ENCODE measurements at places on chromosomes 2 and 18.

DNA sequence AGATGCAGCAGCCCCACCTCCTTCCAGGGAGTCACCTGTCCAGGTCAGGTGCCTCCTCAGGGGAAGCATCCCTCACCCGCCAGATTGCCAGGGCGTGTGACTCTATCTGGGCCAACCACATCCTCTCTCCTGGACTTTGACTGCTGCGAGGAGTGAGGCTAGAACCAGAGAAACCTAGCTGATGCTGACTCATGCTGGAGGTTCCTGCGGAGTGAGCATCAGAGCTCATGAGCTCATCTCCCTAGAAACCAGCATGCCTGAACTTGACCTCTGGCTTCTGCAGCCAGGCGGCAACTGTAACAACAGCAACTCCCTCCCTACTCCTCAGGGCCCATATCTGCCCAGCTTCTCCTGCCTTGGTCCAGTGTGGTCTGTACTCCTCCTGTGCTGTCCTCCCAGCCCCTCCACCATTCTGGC, 28.3 kb upstream of the NT5DC4 start:
- DNase-seq, result peak; percentile 87

GRCh38 chr2:159046966-159047365, 78.5 kb downstream of the TANC1 start:
- no peak for DNase-seq

- DNase-seq, result no peak
Observed at GRCh38 chr2:144389930-144390311, 130.0 kb downstream of the ZEB2 start.

DNA sequence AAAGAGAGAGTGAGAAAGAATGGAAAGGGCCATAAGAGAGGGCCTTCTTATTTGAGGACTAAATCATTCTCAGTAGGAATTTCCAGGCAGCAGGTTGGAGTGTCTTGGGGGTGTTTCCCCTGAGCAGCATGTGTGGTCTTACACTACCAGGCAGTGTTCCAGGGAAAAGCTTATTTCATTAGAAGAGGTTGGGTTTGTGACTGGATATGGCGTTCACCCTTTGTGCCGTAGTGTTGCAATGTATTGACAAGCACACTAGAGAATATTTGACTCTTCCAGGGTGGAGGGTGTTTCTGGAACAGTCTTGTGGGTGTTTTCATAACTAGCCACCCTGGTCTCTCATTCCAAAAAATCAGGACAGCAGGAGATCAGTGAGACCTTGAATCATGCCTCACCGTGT, 105.5 kb downstream of the NRP2 start:
- no peak for DNase-seq

DNA sequence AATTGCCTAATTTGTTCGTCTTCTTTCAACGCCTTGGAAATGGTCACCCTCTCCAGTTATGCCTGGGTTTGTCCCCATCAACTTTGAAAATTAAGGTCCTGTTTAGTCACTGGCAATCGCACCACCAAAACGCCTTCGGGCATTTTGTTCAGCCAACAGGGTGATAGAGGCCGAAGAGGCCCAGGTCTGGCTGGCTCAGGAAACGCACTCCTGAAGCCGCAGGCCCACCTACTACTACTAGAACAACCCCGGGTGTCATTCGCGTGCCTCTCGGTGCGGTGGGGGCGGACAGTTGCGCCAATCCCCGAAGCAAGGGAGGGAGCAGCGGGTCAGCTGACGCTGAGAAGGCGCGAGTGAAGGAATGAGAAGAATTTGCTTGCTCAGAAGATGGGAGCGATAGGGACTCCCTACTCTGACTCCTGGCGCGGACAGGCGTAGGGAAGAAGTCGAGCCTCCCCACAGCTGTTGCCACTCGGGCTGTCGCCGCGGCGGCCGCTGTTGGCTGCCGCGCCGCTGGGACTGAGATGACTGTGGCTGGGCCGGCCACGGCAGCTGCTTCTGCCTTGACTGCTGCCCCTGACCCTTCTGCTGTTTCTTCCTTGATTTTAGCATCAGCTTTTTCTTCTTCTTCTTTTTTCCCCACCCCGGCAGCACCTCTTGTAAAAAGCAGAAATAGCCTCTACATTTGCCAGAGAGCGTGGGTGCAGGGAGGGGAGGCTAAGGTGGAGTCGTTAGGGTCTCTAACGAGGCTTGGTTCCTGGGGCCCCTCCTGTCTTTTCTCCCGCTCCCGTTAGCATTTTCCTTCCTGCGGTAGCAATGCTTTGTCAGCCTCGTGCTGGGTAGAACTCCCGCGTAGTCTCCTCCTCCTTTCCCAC, 387.6 kb downstream of the FIGN start:
- peak; percentile 61 for DNase-seq

GRCh38 chr2:50368361-50368760, 663.6 kb downstream of the NRXN1 start:
- DNase-seq, result no peak

DNA sequence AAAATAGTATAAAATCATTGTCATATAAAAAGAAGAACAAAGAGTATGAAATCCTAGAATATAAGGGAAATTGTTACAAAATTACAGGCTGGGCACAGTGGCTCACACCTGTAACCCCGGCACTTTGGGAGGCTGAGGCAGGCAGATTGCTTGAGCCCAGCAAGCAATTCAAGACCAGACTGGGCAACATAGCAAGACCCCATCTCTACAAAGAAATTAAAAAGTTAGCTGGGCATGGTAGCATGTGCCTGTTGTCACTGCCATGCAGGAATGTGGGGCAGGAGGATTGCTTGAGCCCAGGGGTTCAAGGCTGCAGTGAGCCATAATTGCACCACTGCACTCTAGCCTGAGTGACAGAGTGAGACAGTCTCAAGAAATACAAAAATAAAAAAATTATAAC, 44.8 kb downstream of the NAPG start:
- no peak for DNase-seq

DNA sequence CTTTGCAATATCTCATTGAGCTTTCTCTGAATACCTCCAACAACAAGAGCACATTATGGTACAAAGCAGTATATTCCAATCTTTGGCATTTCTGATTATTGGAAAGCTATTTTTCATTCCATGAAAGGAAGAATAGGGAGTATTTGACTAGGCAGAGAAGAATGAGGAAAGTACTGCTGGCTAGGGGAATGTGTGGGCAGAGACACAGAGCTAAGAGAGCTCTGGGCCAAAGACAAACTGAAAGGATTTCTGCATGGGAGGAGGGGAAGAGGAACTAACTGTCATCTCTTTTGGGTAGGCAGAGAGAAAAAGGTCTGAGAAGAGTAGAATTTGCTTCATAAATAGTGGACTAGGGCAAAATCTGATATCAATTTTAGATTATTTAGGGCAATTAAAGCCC, 150.8 kb downstream of the CCDC85A start:
- DNase-seq, result peak; percentile 41

DNA sequence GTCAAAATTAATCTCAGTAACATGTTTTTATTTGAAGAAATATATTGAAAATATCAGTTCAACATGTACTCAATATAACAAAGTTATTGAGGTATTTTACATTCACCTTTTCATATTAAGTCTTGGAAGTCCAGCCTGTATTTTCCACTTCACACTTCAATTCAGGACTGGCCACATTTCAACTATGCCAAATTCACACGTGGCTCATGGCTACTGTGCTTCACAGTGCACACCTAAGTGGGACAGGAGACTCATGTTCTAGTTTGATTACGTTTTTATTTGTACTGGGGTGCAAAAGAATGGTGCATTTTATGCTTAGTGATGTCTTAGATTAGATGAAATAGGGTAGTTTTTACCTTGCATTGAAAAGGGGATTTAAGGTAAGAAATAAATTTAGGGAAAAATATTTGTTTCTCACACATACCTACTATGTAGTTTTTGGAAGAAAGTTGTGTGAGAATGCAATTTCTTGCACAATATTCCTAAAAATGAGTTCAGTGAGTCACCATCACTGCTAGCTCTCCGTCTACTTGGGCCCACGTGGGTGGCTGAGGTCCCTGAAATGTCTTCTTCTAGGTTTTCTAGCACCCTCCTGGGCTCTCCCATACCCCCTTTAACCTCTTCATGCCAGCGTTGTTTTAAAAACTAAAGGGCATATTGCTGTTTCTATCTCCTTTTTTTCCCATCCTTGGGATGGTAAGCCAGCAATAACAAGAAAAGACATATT, 87.0 kb downstream of the ST6GAL2 start:
- no peak for DNase-seq

DNA sequence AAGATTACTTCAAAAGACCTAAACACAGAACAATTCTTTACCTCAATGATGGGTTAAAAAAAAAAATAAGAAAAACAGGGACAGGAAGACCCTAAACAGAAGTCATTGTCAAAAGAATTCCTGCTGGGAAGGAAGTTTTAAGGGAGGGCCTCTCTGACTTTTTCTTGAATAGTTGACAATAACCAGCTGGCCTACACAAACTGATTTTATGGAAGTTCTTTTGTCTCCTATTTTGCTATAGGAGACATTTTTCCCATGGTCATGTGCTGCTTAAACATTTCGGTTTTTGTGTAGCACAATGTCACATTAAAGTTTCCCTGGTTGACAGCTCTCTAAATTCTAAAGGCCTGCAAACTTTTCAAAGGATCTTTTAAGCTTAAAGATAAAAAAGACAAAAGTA, 55.3 kb downstream of the RFTN2 start:
- DNase-seq, result no peak

DNA sequence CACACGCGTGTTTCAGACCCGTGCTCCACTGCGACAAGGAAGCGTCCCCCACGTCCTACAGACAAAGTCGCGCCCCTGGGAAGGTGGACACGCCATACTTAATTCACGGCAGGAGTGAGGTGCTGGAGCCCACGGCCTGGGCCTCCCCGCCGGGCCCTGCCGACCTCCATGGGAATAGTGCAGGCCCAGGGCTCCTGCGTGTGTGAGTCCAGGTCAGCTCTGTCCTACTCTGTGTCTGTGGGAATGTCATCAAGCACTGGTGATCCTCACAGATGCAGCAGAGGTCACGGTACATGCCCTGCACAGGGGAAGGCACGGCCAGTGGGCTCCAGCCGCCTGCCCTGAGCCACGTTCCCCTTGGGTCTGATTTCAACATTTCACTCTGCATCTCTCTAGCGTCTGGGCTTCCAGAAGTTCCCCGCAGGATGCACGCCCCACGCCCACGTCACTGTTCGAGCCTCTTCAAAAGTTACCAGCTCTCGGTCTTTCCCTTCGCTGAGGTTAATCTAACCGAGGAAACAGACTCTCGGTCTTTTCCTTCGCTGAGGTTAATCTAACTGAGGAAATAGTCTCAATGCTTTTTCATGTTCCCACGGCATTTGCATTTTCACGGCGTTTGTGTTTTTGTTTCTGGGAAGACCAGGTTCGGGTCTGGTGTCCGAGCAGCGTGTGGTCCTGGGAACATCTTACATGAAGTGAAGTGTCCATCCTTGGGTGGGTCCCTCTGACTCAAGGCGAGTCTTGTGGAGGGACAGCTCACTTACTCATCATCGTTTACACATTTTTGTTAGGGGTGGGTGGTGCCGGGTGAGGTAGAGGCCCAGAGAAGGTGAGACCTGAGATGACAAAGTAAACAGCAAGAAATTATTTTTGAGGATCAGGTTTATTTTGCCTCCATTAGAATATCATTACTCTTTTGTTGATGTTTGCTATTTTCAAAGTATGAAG, 157.3 kb upstream of the ALKAL2 start:
- no peak for DNase-seq

DNA sequence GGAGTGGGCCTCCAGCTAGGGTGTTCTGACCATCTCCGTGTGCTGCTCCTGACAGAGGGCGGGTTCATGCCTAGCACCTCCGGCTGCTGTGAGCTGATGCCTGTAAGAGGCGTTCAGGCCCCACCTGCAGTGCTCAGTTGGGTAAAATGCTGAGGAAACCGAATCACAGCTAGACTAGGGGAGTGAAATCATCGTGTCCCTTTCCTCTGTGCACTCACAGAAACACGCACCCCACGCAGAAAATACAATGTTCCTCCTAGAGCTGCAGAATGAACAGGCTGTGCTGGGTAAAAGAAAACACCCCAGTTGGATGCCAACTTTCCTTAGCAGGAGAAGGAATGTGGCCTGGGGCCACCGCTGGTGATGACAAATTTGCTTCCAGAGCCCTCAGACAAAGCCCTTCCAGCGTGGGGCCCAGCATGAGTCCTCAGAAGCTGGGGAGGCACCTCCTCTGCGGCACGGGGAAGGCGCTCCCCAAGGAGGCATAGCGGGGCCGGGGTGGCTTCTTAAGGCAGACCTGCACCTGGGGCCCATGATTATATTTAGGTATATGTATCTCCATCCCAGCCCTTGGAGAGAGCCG, 16.3 kb upstream of the ARHGEF4 start:
- DNase-seq, result no peak

GRCh38 chr18:71902482-71902881, 641.7 kb downstream of the CBLN2 start:
- DNase-seq, result no peak

DNA sequence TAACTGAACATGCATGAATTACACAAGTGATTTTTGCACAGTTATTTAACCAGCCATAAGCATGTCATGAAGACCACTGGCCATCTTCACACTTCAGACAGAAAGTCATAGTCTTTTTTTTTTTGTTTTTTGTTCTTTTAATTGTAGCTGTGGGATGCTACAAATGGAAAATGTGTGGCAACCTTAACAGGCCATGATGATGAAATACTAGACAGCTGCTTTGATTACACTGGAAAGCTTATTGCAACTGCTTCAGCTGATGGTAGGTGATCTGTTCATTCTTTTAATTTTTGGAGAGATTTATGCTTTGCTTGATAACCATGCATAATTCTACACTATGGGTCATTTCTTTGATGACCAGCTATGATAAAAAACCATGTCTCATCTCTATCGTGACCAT, 35.6 kb downstream of the DAW1 start:
- DNase-seq, result no peak

DNA sequence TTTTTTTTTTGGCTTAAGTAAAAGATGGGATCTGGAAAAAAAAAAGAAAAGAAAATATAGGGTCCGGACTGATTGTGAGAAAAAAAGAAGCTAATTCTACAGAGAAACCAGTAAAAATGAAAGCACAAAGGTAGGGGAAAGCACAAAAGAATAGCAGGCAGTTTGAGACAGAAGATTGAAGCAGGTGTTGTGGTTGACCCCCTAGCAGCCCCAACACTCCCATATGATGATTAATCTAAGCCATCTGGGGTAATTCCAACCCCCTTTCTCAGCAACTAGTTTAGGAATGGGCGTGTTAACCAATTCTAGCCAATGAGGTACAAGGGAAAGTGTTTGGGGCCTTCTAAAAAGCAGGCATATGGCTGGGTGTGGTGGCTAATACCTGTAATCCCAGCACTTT, 77.0 kb downstream of the MBD2 start:
- no peak for DNase-seq

GRCh38 chr2:10930721-10931516, 19.2 kb downstream of the KCNF1 start:
- no peak for DNase-seq
